Smooth muscle cell of the umbilical artery (primary cell): ENCODE measurements at places on chromosomes 7 and 10. TPM values are rescaled to one million over a fixed set of nuclear protein-coding genes. Genes with fewer than 3 reads are reported as not detected.

GPR15LG gene
- not detected in 2 replicates for total RNA-seq

BCL7B gene
- 14.8 and 18.6 TPM in 2 replicates for total RNA-seq

EGR2 gene
- 2.3 and 4.8 TPM in 2 replicates for total RNA-seq

LRRC18 gene
- total RNA-seq = not detected in 2 replicates

NUDT1 gene
- 11.2 and 12.2 TPM in 2 replicates for total RNA-seq

PAPSS2 gene
- total RNA-seq = 149 and 233 TPM in 2 replicates

GIMAP8 gene
- total RNA-seq = under 0.01 TPM in 1 of 2 replicates, not detected in the other

TBC1D12 gene
- 11.0 and 12.4 TPM in 2 replicates for total RNA-seq

KCNH2 gene
- 2.7 and 3.8 TPM in 2 replicates for total RNA-seq

PRSS37 gene
- not detected in 2 replicates for total RNA-seq

IPMK gene
- total RNA-seq = 5.6 and 5.8 TPM in 2 replicates

CCL26 gene
- total RNA-seq = 1.1 and 3.0 TPM in 2 replicates

CHN2 gene
- total RNA-seq = 0.28 and 1.5 TPM in 2 replicates

PHF14 gene
- total RNA-seq = 24.9 and 30.7 TPM in 2 replicates

MNX1 gene
- not detected in 2 replicates for total RNA-seq

VWC2 gene
- total RNA-seq = not detected in 2 replicates

SPDYE16 gene
- 0.05 TPM in 1 of 2 replicates, not detected in the other for total RNA-seq

ADD3 gene
- 238 and 249 TPM in 2 replicates for total RNA-seq

KAZALD1 gene
- total RNA-seq = 3.6 and 5.9 TPM in 2 replicates

PCLO gene
- total RNA-seq = 0.59 and 3.0 TPM in 2 replicates

SFRP5 gene
- total RNA-seq = not detected in 2 replicates

H2AZ2 gene
- 168 and 169 TPM in 2 replicates for total RNA-seq

FZD8 gene
- total RNA-seq = 17.8 and 25.2 TPM in 2 replicates

ING3 gene
- 8.6 and 10.2 TPM in 2 replicates for total RNA-seq

SPDYE9 gene
- not detected in 2 replicates for total RNA-seq

TRPV5 gene
- not detected in 2 replicates for total RNA-seq

AHCYL2 gene
- total RNA-seq = 14.3 and 14.7 TPM in 2 replicates

NANOS1 gene
- total RNA-seq = 0.23 and 0.30 TPM in 2 replicates

PLXNA4 gene
- 2.4 and 6.5 TPM in 2 replicates for total RNA-seq

RBP3 gene
- total RNA-seq = under 0.01 TPM in 1 of 2 replicates, not detected in the other

CNPY1 gene
- total RNA-seq = not detected in 2 replicates

BLNK gene
- total RNA-seq = not detected in 2 replicates

ASB10 gene
- total RNA-seq = not detected in 2 replicates

PHKG1 gene
- total RNA-seq = under 0.01 and 0.46 TPM in 2 replicates

TFEC gene
- total RNA-seq = under 0.01 and 0.46 TPM in 2 replicates

ABLIM1 gene
- total RNA-seq = 2.1 and 7.2 TPM in 2 replicates

SH2D4B gene
- total RNA-seq = under 0.01 TPM in 1 of 2 replicates, not detected in the other

TMEM196 gene
- not detected in 2 replicates for total RNA-seq

PIK3CG gene
- not detected in 2 replicates for total RNA-seq

OR2A12 gene
- not detected in 2 replicates for total RNA-seq

AKR1C4 gene
- total RNA-seq = not detected in 2 replicates

CLEC5A gene
- not detected in 2 replicates for total RNA-seq

ABCF2 gene
- 71.6 and 85.4 TPM in 2 replicates for total RNA-seq

METTL27 gene
- total RNA-seq = 5.0 and 9.6 TPM in 2 replicates

TMEM254 gene
- total RNA-seq = 6.6 and 8.3 TPM in 2 replicates

ECHDC3 gene
- total RNA-seq = 3.3 and 3.9 TPM in 2 replicates

EPO gene
- total RNA-seq = not detected in 2 replicates

DLX6 gene
- not detected in 2 replicates for total RNA-seq

WNT2 gene
- total RNA-seq = 0.97 and 1.2 TPM in 2 replicates

UPK3B gene
- total RNA-seq = under 0.01 TPM in 1 of 2 replicates, not detected in the other

CRYGN gene
- not detected in 2 replicates for total RNA-seq

IKZF1 gene
- total RNA-seq = not detected in 2 replicates

PNLIPRP2 gene
- not detected in 2 replicates for total RNA-seq

SEMA3E gene
- total RNA-seq = under 0.01 and 0.18 TPM in 2 replicates

LIPJ gene
- total RNA-seq = not detected in 2 replicates

SEMA3D gene
- 6.8 and 23.8 TPM in 2 replicates for total RNA-seq
